ENCODE measurements at places on chromosomes 7 and 10.

DNA sequence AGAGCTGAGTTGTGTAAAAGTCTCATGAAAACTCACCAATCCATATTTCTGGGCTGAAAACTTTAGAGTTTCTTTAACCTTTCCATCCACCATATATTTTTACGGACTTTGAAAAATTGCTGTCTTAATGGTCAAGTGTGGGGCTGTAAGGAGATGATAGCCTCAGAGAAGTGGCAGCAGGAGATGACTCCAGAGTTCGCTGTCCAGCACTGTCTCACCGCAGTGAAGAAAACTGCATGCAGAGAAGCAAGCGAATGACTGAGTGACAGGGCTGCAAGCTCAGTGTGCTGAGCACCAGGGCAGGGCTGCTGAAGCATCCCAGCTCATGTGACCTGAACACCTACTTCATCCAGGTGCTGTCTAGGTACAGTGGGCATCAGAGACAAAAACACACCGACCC is 564.5 kb downstream of the ACTR3B start:
- no peak for DNase-seq

GRCh38 chr10:131391936-131392335 is 80.4 kb upstream of the TCERG1L start:
- no peak for DNase-seq

GRCh38 chr10:63240807-63241206 is 107.7 kb downstream of the NRBF2 start:
- DNase-seq = no peak

- no peak for DNase-seq
Measured at GRCh38 chr10:14235566-14236195, 95.0 kb downstream of the FRMD4A start.

- DNase-seq = no peak
Measured at GRCh38 chr7:158110034-158110590, 477.5 kb downstream of the PTPRN2 start.

- DNase-seq = no peak
Measured at GRCh38 chr10:80275756-80276155, 13.7 kb downstream of the MAT1A start.

All from Daoy (cell line).